ENCODE measurements at places on chromosomes 7 and 10.
A peak's percentile ranks its signal among the peaks of the same experiment; 100 is the strongest.

- no peak for DNase-seq
These were observed at the start of gene PON1 for GRCh38 chr7:95324431-95324830. Gene PON1 (minus strand): TSS chr7:95324532. CDS start chr7:95324475, 57 bp downstream.

DNA sequence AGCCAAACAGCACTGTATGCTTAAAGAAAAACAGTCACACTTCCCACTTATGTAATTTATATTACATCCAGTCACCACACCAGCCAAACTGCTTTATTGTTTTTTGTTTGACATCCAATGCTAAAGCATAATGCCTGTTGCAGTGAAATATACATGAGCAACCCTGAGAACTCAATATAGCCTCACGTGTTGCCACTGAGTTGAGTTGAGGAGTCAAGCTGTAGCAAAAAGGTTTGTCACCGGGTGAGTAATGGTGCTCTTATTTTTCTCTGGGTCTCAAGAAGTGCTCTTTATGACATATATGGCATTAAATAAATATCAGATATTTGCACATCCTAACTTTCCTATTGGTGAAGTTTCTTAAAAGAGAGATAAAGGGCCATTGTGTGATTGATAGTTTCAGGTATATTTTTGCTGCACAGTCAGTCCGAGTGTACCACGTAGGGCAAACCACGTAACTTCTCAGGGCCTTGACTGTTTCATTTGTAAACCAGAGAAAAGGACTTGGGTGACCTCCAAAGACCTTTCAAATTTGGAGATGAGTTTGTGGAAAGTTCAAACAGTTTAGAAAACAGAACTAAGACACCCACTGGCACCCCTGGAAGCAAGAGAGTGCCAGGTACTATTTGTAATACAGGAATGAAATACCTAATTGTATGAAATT, 168.5 kb downstream of the CFTR start:
- DNase-seq, result no peak

- DNase-seq, result no peak
These were observed 64.3 kb upstream of the RET start for GRCh38 chr10:43012578-43012977.

- DNase-seq, result no peak
These were observed 124.3 kb downstream of the CUX1 start for GRCh38 chr7:101941481-101942383.

DNA sequence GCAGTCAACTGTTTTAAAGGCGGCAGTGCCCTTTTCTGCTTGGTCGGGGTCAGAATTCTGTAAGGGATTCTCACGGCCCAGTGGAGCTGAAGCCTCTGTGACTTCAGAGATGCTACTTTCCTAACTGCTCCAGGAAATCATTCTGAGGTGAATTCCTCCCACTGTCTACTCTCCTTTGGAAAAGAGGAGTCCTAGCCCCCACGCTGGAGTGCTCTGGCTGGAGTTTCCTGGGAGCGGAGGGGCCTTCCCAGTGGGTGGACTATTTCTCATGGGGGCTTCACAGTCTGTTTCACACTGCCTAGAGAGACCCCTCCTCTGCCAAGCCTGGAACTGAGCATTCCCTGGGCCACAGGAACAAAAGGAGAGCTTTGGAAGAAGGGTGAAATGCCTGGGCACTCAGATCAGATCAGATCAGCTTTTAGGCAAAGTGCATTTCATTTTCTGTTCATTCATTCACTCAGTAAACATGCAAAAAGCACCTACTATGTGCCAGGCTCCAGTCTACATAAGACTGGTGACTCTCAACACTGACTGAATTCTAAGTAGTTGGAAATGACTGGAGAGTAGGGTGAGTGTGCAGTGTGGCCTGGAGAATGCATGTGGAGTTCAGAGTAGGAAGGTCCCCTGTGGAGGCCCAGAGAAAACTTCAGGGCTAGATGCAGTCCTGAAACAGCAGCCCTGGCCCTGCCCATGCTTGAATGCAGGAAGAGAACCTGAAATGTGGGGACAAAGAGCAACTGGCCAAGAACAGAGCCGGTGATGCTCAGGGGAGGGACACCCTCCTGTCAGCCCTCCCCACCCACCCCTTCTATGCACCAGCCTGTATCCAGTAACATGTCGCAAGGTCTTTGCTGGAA, 12.2 kb downstream of the ZNF488 start:
- DNase-seq, result no peak

DNA sequence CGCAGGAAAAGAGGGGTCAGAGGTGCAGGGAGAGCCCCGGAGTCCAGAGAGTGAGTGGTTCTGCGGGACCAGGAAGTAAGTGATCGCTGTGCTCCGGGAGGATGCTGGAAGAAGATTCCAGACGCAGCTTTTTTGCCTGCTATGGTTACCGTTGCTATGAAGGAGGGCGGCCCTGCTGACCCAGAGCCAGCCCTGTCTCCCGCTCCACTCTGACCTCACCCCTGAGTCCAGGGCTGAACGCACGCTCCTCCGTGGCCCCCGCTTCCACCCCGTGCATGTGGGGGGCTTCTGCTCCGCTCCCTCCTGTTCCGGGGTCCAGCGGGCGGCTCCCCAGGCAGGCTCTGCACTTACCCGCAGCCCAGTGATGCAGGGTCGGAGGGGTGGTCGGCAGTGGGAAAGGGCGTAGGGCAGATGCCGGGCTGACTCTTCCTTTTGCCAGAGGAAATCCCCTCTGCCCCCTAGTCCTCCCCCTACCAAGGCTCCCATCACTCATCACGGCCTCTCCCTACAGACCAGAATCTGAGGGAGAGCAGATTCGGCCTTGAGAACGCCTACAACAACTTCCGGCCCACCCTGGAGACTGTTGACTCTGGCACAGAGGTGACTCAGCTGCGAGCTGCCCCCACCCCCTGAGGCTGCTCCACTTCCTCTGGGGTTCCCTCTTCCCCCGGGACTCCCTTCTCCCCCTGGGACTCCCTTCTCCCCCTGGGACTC, 2.7 kb upstream of the MUC17 start:
- DNase-seq, result peak; percentile 59

- DNase-seq, result no peak
These were observed 231.3 kb upstream of the SH2B2 start for GRCh38 chr7:102055181-102055976.

DNA sequence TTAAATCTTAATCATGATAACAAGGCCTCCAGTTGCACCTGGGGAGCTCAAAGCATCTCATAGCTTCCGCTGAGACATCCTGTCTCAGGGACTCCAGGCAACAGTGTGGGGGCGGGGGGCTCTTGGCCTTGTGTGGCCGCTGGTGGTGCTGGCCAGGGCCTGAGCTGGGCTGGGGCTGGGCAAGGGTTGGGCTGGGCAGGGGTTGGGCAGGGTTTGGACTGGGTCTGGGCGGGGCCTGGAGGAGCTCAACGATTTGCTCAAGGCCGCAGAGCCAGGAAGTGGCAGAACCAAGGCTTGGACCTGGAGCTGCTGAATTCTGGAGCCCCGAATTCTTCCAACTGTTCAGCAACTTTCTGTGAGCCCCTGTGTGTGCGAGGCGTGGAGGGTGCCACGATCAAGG, 37.9 kb upstream of the PSMG3 start:
- DNase-seq, result no peak

DNA sequence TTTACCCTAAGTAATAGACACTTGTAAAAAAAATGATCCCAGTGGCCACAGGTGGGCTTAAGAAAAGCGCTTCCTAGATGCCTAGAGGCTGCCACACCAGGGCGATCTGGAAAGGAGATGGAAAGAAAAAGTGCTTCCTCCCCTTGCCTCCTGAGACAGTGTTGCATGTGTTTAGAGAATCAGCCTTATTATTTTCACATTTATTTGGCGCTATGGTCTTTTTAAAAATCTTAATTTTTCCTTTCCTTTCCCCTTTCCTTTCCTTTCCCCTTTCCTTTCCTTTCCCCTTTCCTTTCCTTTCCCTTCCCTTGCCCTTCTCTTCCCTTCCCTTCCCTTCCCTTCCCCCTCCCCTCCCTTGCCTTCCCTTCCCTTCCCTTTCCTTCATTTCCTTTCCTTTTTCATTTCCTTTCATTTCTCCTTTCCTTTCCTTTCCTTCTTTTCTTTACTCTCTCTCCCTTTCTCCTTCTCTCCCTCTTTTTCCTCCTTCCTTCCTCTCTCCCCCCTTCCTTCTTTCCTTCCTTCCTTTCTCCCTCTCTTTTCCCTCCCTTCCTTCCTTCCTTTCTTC, 7.1 kb upstream of the MKX start:
- DNase-seq, result no peak

DNA sequence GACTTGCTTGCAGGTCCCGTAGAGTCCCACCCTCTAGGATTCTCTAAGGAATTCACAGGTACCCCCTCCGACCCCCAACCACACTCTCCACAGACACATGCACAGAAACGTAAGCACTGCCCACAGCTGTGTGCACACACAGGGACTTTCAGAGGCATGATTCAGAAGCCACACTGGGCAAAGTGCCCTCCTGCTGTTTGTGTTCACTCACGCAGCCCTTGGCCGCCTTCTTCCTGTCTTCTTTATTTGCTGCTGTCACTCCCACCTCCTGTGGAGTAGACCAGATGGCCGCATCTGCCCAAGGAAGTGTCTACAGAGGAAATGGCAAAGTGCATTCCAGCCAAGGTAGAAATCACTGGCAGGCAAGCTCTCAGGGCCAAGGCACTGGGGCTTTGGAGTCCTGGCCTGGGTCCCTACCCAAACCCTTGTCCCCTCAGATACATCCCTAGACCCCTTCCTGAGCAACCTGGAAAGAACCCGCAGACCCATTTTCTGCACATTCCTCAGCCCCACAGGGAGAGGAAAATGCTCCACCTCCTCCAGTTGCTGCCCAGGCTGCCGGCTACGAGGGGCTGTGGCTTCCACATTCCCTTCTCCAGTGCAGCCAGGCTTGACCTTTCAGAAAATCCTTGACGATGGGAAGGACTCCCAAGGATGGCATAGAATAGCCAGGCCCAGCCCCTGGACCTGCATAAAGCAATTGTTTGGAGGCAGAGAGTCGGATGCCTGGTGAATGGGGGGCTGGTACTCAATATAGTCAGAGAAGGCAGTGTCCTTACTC, 21.6 kb upstream of the GIMAP8 start:
- DNase-seq, result no peak
